Keratinocyte (primary cell): ENCODE measurements at places on chromosomes 2 and 18. TPM values are rescaled to one million over a fixed set of nuclear protein-coding genes. Genes with fewer than 3 reads are reported as not detected.

GRCh38 chr2:121096611-121097010, 188.4 kb downstream of the TFCP2L1 start:
- DNase-seq: no peak

DNA sequence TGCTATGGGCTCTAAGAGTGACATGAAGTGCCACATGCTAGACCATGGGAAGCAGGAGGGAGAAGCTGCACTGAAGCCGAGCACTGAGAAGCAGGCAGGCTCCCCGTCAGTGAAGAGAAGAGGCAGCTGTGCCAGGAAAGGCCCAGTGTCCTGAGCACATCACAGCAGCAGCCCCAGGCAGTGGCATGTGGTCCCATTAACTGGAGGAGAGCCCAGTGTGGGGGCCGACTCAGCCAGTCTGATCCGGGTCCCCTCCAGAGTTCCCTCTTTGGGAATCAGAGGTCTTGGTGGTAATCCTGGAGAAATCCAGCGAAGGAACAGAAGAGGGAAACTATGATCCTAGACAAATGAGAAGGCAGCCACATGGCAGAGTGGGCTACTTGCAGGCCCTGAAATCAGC, 96.7 kb upstream of the ACAA2 start:
- no peak for DNase-seq

DNA sequence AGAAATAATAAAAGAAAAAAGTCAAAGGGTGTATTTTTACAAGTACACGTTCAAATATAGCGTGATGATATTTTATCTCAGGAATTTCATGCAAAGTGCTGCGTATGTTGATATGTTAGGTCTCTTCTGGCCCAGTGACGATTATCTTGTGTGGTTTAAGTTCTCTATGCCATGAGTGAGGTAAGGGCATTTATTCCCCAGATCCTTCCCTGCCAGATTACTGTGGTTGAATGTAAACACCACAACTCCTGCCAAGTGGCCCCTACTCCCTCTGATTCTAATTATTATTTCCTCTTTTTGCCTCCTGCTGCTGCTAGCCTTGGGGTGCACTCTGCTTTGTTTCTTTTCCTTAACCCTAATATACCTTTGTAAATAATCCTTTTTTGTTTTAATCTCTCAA, 12.2 kb downstream of the SCN2A start:
- no peak for DNase-seq

RIT2 gene
- not detected in 3 replicates for polyA plus RNA-seq

COL6A3 gene
- polyA plus RNA-seq: 0.01 TPM in 1 of 3 replicates, not detected in the others

MEP1B gene
- polyA plus RNA-seq: 0.03 TPM in 1 of 3 replicates, not detected in the others
